ENCODE measurements at places on chromosomes 16 and 17.
A peak's percentile ranks its signal among the peaks of the same experiment; 100 is the strongest.

GRCh38 chr17:45284176-45285140 lies 22.6 kb upstream of the SPATA32 start:
- no peak for DNase-seq

- no peak for DNase-seq
Measured at GRCh38 chr17:51908841-51909537, 249.5 kb downstream of the CA10 start.

DNA sequence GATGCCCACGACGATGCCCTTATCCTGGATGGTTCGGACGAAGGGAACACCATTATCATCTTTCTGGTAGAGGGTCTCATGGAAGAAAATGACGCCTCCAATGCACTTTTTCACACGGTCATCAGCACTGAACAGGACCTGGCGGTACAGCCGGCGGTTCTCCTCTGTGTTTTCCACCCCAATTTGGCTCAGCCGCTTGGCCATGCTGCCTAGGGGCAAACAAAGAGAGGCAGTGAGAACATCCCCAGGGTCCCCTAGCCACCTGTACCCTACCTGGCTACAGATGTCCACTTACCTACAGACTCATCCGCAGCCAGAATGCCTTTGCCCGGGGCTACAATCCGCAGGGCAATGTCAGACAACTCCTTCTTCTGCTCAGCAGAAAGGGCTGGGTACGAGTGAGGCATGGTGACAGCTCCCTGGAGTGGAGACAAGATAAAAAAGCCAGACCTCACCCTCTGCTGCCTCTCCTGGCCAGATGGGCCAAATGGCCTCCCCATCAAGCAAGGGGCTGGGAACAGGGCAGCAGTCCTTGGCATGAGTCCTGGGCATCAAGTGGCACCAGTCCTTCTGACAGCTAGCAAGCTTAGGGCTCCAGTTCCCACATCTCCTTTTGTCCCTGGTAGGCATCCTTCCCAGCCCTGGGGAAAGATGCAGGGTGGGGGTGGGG lies 1.4 kb downstream of the ALDOC start:
- no peak for DNase-seq

GRCh38 chr17:16941072-16942036 lies 30.6 kb downstream of the TNFRSF13B start:
- DNase-seq = peak; percentile 47

DNA sequence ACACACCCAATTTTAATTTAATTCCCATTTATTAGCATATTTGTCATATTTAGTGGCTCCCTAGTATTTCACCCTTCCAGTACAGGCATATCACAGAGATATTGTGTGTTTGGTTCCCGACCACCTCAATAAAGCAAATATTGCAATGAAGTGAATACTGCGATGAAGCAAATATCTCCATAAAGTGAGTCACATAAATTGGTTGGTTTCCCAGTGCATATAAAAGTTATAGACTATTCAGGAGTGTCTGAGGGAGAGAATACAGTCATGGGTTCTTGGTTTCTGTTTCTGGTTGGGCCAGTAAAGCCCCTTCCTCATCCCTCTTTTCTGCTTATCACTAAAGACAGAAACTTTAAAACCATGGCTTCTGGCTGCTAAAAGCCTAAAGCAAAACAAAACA lies 295.4 kb upstream of the AXIN2 start:
- no peak for DNase-seq

GRCh38 chr17:7226721-7227710 lies 7.3 kb downstream of the ACADVL start:
- DNase-seq = no peak

GRCh38 chr16:31833047-31833446 lies 40.6 kb upstream of the ZNF267 start:
- DNase-seq = no peak

DNA sequence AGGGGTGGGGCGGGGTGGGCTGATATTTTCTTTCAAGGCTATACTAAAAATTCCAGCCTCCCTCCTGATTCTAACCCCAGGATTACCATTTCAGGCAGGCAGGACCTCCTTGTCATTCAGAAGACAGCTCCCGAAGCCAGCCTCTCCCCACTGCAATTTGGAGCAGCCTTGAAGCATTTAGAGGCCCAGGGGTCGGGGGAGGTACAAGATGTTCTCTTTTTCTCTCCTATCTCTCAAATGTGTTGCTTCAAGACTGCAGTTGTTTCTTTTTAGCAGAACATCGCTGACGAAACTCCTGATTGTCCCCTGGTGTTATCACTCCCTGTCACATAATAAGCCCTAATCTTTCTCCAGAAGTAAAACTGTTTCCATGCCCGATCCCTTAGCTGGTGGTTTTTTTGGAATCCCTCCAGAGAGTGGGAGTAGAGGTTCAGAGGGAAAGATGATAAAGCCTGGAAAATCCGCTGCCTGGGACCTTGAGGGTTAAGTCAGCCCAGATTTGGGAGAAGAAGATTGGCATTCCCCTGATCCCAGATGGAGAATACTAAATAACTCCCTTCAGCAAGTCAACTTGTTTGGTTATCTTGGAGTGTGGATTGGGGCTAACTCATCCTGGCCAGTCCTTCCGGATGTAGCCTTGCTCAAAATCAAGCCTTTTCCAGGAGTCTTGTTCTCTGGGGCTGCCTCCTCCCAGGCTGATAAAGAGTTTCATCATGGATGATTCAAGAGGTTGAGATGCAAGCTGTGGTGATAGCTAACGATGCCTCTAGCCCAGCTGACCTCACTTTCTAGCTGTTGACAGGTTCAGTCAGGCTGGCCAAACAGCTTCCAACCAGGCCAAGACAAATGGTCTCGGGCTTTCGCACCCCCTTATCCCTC lies 71.3 kb downstream of the SOX9 start:
- DNase-seq = no peak

DNA sequence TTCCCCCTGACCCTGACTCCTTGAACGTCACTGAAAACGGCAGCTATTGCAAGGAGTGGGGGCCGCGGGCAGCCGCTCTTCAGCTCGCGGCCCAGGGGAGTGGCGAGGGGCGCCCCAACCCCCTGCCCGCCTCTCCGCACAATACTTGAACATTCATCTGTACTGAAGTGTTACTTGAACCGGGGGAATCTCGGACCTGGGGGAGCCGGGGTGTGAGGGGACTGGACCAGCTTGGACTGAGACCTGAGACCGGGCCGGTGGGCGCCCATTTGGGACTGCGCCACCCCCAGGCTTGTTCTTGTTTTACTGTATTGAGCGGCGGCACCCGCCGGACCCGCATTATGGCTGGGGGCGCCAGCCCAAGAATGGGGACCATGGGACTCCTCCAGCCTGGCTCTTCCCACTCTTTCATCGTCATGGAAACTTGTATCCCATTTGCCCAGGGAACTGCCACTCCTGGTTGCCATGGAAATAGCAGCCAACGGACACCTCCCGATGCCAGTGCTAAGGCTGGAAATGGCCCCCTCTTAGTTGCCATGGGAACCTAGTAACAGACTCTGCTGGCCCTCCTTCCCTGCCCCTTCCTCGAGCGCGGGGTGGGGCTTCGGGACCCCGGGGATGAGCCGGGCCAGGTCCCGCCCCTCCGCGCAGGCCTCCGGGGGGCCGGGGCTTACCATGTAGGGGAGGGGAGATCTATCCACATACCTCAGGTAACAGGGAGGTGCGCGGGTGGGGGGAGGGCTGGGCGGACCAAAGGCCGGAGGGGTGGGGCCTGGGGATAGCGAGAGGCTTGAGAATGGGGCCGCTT lies 805 bp upstream of the ORAI3 start:
- DNase-seq = peak; percentile 88

GRCh38 chr16:84382396-84382795 lies 14.1 kb downstream of the ATP2C2 start:
- peak; percentile 41 for DNase-seq

DNA sequence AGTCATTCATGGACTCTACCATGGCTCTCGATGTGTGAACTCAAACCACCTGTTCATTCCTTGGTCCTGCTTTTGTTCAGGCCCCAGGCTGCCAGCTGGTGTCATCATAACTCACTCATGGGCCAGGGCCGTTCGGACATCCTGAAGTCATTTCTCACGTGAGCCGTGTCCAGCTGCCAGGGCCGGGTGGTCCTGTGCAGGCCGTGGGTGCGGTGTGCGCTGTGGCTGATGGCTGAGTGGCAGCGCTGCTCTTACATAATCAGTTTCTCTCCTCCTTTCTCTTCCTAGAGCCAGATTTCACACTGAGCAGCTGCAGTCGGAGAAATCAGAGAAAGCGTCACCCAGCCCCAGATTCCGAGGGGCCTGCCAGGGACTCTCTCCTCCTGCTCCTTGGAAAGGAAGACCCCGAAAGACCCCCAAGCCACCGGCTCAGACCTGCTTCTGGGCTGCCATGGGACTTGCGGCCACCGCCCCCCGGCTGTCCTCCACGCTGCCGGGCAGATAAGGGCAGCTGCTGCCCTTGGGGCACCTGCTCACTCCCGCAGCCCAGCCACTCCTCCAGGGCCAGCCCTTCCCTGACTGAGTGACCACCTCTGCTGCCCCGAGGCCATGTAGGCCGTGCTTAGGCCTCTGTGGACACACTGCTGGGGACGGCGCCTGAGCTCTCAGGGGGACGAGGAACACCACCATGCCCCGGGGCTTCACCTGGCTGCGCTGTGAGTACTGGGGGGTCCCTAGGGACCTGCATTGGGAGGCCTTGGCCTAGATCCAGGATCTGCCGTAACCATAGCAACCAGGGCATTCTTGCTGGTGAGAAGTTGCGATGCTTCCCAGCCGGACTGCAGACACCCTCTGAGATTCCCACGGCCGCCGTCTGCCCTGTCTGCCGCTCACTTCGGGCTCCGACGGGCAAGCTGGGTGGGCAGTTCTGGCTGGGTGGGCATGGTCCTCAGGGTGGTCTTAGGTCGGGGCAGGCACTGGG lies at the start of gene IL34:
Gene IL34, plus strand, starts transcription at position 300 of the 982 bp plus-strand sequence. Its CDS starts 389 bp downstream, at position 689.
- peak; percentile 79 for DNase-seq

- no peak for DNase-seq
Measured at GRCh38 chr16:73064212-73064993, 16.5 kb upstream of the ZFHX3 start.

GRCh38 chr17:36614933-36615332 lies 13.6 kb downstream of the MRM1 start:
- no peak for DNase-seq

DNA sequence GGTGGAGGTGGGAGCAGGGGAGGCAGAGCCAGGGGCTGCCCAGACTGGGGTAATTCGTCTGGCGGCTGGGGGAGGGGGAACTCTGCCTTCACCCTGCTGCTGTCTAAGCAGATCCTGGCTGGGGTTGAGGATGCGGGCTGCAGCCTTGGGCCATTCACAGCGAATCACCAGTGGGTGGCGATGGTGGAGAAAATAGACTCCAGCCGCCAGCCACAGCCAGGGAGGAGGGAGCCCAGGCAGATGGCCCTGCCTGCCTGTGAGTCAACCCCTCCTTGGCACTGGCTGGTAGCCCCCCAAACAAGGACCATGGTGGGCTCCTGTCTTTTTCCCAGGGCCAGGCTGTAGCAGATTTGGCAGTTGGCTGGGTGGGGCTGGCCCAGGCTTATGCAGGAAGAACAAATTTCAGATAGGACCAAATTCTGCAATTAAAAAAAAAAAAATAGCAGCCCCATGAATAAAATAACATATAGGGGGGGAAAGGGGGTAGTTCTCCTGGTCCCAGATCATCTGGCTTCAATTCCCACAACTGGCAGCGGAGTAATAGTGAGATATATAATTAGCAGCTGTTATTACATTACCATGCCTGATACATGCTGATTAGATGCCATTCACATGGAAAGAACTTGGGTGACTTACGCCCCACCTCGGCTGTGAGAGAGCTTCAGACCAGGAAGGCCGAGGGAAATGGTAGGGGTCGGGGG lies 41.5 kb upstream of the CDH5 start:
- no peak for DNase-seq

DNA sequence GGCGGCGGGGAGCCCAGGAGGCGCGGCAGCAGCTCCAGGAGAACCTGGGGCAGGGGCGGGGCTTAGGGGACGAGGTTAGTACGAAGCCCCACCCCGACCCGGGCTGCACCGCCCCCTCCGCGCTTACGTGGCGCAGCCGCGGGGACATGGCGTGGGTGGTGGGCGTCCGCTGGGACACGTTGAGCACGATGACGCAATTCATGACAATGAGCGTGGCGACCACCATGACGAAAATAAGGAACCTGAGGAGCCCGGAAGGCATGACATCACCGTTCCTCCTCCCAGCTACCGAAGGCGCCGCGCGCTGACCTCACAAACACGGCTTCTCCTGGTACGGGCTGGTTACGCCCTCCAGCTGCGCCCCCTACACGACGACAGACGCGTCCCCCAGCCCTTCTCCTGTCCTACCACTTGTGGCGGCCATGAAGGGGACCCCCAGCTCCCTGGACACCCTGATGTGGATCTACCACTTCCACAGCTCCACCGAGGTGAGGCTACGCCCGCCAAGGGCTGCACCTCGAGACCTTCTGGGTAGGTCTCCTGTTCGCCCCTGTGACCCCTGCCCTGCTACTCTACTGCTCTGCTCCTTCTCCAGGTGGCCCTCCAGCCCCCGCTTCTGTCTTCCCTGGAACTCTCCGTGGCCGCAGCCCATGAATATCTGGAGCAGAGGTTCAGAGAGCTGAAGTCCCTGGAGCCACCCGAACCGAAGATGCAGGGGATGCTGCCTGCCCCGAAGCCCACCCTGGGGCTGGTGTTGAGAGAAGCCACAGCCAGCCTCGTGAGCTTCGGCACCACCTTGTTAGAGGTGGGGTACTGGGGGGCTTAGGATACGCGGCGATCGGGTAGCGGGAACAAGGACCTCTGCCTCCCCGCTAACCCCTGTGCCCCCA lies at the start of gene C17orf107:
Gene C17orf107, plus strand, starts transcription at position 196 of the 890 bp plus-strand sequence. Its CDS starts 227 bp downstream, at position 423.
- DNase-seq = peak; percentile 96

DNA sequence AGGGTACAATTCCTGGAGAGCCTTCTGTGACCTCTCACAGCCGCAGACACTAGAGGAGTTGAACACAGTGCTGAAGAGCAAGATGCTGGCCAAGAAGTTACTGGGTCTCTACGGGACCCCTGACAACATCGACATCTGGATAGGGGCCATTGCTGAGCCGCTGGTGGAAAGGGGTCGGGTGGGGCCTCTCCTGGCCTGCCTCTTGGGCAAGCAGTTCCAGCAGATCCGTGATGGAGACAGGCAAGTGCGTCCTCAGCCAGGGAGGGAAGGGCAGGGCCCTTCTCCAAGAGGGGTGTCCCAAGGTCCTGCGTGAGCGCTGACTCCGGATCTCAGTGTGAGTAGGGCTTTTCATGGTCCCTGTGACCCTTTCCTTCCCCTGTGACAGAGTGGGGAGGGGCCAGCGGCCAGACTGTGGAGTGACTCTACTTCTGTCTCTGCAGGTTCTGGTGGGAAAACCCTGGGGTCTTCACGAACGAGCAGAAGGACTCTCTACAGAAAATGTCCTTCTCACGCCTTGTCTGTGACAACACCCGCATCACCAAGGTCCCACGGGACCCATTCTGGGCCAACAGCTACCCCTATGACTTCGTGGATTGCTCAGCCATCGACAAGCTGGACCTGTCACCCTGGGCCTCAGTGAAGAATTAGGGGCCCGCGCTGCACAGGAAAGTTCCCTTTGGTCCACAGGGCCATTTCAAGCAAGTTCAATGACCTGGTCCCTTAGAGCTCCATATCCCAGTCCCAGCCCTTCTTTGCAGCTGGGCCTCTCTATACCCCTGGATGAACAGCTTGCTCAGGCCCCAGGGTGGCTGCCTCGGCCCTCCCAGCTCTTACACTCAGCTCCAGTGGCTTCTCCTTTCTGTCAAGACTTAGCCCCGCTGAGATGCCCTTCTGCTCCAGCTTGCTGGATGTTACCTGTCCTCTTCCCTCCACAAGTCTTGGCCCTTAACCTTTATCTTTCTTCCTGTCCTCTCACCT lies 13.1 kb downstream of the MPO start:
- peak; percentile 58 for DNase-seq

- no peak for DNase-seq
Measured at GRCh38 chr16:74605746-74606520, 981 bp downstream of the GLG1 start.
